M059J (cell line): ENCODE measurements at places on chromosomes 6 and 20. TPM values are rescaled to one million over a fixed set of nuclear protein-coding genes. Genes with fewer than 3 reads are reported as not detected.

DNA sequence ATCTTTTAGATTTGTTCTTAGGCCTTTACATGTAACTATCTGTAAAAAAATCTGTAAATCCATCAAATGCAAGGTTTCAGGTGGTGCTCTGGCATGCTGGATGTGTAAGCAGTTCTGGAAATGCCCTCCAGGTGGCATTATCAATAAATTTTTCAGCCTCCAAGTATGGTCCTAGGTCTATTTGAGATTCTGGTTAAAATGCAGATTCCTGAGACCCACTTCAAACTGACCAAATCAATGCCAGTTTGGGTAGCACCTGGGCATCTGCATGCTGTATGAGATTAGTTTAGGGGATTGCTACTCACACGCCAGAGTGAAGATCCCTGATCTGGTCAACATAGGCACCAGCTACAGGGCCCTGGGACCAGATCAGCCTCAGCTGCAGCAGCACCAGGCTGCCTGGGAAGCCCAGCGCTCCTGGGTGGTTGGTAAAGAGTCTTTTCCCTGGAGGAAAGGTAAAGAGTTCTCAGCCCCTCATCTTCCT is 507.3 kb upstream of the CITED2 start:
- peak; percentile 71 for DNase-seq

DNA sequence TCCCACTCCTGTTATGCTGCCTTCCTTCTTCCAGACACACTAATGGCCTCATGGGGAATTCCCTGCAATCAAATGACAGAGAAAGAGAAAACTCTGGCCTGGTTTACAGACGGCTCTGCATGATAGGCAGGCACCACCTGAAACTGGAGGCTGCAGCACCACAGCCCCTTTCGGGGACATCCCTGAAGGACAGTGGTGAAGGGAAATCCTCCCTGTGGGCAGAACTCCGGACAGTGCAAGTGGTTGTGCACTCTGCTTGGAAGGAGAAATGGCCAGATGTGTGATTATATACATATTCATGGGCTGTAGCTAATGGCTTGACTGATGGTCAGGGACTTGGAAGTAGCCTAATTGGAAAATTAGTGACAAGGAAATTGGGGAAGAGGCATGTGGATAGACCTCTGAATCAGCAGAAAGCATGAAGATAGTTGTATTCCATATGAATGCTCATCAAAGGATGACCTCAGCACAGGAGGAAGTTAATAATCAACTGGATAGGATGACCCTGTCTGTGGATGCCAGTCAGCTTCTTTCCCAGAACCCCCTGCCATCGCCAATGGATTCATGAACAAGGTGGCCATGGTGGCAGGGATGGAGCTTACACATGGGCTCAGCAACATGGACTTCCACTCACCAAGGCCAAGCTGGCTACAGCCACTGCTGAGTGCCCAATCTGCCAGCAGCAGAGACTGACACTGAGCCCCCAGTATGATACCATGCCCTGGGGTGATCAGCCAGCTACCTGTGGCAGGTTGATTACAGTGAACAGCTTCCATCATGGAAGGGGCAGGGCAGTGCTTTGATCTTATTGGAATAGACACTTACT is 44.5 kb upstream of the VSX1 start:
- DNase-seq, result no peak

GRCh38 chr6:144362042-144363018 is 77.2 kb downstream of the UTRN start:
- peak; percentile 61 for DNase-seq

DNA sequence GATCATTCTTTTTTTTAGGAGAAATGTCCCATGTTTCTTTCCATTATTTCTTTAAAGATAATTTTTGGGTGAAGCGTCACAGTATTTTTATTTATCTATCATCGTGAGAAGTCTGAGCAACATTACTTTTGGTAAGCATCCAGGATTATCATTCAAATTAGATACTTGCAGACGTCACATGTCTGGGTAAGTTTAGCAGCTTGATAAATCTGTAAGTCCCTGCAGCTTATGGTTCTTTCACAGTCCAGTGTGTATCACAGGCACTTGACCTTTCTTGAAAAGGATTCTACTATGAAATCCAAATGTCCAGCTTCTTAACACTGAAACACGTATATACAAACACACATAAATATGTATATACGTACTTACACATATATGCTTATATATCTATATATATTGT is 359.4 kb downstream of the ESR1 start:
- no peak for DNase-seq

DNA sequence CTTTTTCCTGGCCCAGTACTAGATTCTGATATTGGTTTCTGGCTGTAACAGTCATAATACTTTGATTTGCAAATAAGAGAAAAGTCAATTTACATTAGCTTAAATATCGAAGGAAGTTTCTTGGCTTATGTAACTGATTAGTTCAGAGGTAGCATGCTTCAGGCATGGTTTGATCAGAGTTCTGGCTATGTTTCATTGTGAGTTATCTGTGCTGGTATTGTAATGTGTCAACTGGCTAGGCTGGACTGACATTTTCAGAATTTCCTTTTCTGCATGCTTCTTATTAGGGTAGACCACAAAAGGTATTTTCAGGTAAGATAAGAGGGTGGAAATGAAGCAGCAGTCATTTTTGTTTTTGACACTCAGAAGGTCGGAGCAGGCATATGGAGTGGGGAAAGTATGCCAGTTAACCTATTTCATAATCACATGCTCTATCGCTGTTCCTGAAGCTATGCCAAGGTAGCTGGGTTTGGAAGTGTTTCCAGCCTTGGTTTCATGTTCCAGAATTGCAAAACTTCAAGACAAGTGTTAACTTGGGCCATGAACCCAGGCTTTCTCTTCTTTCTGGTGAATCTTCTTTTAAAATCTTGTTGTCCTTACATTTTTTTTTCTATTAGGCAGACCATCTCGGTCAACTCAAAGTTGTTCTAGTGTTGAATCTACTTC is 244.9 kb downstream of the DHX35 start:
- DNase-seq, result no peak

MCM3 gene
- 135 and 211 TPM in 2 replicates for total RNA-seq

SHLD1 gene
- 4.1 and 13.5 TPM in 2 replicates for total RNA-seq

HSPA12B gene
- 0.05 TPM in 1 of 2 replicates, not detected in the other for total RNA-seq

FNDC11 gene
- not detected in 2 replicates for total RNA-seq

VARS1 gene
- 33.1 and 51.2 TPM in 2 replicates for total RNA-seq
